ENCODE measurements at places on chromosomes 5 and 9.

DNA sequence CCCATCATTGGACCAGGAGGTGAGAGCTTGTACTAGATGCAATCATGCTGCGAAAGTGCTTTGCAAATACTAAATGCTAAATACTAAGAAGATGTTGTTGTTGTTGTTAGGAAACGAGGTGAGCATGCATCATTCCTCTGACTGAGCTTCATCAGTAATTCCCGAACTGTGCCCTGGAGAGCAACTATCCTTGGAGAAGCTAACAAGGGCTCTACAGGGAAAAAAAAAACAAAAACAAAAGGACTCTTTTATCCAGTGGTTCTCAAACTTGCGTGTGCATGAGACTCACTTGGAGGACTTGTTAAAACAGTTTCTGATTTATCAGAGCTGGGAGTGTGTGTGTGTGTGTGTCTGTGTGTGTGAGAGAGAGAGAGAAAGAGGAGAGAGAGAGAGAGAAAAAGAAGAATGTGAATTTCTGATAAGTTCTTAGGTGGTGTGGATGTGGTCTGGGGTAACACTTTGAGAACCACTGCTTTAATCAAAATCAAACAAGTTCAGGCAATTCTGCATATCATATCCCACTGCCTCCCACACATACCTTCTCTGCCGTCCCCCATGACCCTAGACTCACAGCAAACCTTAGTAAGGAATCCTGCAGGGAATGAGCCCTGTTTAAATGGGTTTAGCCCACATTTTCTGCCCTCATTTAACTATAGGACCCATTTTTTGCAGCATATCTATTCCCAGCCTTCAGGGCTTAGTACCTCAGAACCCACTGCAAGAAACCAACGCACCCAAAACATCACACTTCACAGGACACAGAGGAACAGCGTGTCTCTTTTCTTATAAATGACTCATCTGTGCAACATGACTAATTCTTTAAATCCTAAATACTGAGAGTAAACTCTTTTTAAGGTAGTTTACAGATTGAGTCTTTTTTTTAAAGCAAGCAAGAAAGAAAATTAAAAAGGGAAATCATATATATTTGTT lies 48.9 kb downstream of the PDE6A start:
- peak; percentile 72 for DNase-seq

- DNase-seq: peak; percentile 40
Measured at GRCh38 chr5:95810305-95811125, 12.0 kb downstream of the GLRX start.

DNA sequence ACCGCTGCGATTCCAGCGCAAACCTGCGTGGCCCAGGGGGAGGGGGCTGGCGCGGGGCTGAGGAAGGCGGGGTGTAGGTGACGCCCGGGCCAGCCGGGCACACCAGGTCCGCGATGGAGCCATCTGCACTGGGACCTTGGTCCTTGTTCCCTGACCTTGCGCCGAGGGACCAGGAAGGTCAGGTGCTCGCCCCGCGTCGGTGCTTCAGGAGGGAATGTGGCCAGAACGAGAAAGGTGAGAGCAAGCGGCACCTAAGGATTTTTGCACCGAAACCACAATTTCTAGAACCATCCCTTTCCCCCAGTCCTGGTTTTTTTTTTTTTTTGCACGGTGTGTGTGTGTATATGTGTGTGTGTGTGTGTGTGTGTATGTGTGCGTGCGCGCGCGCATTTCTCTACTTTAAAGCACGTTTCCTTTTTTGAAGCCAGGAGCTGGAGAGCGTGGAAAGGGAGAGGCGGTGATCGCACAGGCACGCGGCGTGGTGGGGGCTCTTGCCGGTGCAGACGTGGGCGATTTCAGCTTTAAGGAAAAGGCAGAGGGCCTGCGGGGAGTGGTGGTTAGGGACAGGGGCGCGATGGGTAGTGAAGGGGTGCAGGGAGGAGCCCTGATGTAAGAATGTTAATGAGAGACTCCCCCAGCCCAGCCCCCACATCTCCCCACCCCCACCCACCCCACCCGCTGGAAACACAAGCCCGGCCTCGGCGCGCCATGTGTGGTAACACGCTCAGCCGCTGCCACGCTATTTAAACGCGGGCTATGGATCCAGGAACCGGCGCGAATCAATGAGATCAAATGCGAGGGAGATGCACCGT lies at the start of gene NPR3:
TSS of gene NPR3 (plus strand) at position 772 of the 812 bp plus-strand sequence. CDS start 456 bp downstream, outside the sequence.
- DNase-seq: peak; percentile 56

GRCh38 chr9:32596936-32597335 lies 24.0 kb upstream of the NDUFB6 start:
- no peak for DNase-seq

- no peak for DNase-seq
Measured at GRCh38 chr5:177183766-177184360, 50.3 kb downstream of the NSD1 start.

DNA sequence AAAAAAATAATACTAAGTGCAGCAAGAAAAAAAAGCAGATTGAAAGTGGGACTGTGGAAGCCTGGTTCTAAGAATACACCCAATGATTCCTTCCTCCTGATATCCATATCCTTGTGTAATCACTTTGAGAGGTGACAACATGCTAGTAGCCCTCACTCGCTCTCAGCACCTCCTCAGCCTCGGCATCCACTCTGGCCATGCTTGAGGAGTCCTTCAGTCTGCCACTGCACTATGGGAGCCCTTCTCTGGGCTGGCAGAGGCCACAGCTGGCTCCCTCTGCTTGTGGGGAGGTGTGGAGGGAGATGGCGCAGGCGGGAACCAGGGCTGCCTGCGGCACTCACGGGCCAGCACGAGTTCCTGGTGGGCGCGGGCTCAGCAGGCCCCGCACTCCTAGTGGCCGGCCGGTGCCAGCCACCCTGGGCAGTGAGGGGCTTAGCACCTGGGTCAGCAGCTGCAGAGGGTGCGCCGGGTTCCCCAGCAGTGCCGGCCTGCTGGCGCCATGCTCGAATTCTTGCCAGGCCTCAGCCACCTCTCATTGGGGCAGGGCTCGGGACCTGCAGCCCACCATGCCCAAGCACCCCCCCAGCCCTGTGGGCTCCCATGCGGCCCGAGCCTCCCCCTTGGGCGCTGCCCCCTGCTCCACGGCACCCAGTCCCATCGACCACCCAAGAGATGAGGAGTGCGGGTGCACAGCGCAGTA lies 24.5 kb upstream of the SELENOP start:
- no peak for DNase-seq

GRCh38 chr9:86486891-86487837 lies 133.0 kb upstream of the TUT7 start:
- peak; percentile 62 for DNase-seq

GRCh38 chr5:5335107-5335506 lies 87.4 kb upstream of the ICE1 start:
- DNase-seq: no peak

DNA sequence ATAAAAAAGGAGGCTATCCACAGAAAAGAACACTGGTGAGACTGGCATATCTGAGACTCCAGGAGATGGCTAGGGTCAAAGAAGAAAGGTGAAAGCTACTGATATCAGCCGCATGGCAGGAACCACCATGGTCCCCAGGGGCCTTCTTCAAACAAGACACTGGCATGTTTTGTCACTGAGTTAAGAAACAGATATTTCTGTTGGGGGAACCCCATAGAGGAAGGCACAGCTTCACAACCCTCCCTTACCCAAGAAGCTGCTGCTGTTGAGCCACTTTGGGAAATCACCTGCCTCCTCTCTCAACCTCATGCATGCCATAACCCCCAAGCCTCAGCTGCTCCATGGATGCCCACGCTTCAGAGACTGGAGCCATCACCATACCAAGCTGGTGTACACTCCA lies 13.3 kb upstream of the BTNL3 start:
- DNase-seq: no peak

DNA sequence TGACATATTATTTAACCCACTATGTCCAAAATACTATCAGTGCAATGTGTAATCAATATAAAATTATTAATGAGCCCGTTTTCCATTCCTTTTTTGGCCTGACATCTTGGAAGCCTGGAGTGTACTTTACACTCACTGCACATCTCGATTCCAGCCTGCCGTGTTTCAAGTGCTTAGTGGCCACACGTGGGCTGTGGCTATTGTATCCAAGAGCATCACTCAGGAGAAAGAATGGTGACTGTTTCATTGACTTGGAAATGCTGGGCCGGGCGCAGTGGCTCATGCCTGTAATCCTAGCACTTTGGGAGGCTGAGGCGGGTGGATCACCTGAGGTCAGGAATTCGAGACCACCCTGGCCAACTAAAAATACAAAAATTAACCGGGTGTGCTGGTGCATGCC lies 54.5 kb downstream of the CFAP77 start:
- no peak for DNase-seq

DNA sequence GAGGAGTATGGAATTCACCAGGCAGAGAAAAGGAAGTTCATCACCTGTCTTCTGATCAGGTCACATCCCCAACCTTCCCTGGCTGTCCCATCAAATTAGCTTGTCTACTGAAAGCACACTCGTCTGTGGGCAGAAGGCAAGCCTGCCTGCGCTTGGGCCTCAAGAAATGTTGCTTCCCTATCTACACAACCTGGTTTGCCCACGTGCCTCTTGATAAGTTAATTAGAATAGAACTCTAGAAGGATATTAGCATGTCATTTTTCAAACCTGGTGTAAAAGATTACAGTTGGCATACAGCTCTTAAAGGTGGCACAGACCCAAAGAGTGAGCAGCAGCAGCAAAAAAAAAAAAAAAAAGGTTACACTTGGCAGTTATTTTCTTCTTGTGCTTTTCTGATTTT lies 5.1 kb downstream of the TTC23L start:
- no peak for DNase-seq

- DNase-seq: no peak
Measured at GRCh38 chr9:8705861-8706260, 906.3 kb upstream of the DMAC1 start.

DNA sequence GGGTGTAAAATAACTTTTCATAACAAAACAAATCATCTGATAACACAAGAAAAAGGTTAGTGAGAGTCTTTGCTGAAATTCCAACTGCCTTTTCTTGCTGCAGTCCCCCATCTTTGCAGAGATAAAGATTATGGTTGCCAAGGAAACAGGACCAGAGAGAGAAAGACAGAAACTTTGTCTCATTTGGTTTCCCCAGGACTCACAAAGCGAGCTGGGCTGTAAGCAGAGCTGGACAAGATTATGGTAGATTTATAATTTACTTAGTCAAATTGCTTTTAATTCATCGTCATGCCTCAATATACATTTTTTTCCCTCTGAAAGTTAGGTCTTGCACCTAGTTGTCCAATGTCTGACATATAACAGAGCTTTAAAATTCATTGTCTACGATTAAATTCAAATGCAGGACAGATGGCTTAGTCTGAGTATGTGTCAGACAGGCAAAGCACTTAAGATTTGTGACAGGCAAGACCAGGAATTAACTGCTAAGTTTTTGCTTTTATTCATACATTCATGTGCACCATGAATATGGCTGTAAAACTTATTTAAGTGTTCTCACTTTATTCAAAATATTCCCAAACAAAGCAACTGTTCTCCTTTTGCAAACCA lies 17.4 kb downstream of the ENC1 start:
- no peak for DNase-seq

DNA sequence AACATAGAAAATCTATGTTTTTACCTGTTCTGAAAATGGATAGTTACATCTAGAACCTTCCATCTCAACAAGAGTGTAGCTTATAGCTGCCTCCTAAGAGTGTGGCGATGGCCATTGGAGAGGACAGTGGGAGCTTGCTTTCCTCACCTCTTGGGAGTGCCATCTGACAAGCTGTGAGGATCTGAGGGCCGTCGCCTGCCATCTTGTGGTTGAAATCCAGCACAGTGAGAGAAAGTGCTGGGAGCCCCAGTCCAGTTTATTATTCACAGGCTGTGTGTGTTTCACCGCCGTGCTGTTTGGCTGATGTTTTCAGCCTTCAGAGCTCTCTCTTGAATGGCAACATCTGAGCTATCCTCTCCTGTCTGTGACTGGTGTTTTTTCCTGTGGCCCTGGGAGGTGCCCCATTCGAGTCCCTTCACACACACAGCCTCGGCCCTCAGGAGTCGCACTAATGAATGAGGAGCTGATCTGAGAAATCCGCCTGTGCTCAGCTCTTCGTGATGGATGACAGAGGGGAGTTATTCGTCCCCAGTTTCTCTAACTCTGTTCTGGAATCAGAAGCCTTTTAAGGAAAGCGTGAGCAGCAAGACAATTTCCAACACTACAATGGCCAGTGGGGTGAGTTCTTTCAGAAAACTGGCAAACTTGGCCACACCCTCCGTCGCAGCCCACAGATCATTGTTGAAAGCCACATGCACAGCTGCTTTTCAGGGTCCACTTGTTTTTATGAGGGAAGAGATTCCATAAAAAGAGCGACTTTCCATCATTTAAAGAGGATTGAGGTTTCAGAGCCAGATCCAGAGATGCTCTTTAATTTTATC lies 170.3 kb downstream of the PDZD2 start:
- DNase-seq: peak; percentile 79

GRCh38 chr9:101495810-101496209 lies 37.8 kb upstream of the RNF20 start:
- peak; percentile 72 for DNase-seq

- no peak for DNase-seq
Measured at GRCh38 chr5:108606185-108606584, 141.5 kb upstream of the FER start.

GRCh38 chr9:115575147-115575546 lies 457.2 kb upstream of the TNC start:
- DNase-seq: no peak

- no peak for DNase-seq
Measured at GRCh38 chr5:151757233-151758140, 944 bp downstream of the ATOX1 start.

DNA sequence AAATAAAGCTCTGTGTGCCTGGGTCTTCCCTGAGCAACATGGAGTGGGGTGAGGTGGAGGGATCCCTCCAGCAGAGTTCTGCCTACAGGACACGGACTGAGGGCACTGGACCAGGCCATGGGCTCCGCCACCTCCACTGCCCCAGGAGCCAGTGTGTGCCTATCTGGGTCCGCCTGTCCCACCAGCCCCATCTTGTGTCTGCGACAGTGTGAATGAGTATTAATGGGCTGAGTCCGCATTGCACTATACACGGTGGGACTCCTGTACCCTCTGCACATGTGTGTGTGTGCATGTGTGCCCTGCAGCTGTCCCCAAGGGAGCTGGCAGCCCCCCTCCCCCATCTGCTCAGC lies 11.4 kb downstream of the FGFR4 start:
- DNase-seq: no peak

- DNase-seq: peak; percentile 93
Measured at GRCh38 chr5:164235300-164235891, 730.0 kb downstream of the MAT2B start.

GRCh38 chr5:111447822-111448221 lies 64.5 kb downstream of the STARD4 start:
- no peak for DNase-seq

DNA sequence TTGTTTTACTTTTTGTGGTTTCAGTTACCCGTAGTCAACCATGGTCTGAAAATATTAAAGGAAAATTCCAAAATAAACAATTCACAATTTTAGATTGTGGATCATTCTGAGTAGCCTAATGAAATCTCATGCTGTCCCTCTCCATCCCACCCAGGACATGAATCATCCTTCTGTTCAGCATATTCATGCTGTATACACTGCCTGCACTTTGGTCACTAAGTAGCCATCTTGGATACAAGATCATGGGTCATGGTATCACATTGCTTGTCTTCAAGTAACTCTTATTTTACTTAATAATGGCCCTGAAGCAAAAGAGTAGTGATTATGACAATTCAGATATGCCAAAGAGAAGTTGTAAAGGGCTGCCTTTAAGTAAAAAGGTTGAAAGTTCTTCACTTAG lies 536.5 kb upstream of the ACO1 start:
- DNase-seq: no peak
